ENCODE measurements at places on chromosomes 3 and 15.

DNA sequence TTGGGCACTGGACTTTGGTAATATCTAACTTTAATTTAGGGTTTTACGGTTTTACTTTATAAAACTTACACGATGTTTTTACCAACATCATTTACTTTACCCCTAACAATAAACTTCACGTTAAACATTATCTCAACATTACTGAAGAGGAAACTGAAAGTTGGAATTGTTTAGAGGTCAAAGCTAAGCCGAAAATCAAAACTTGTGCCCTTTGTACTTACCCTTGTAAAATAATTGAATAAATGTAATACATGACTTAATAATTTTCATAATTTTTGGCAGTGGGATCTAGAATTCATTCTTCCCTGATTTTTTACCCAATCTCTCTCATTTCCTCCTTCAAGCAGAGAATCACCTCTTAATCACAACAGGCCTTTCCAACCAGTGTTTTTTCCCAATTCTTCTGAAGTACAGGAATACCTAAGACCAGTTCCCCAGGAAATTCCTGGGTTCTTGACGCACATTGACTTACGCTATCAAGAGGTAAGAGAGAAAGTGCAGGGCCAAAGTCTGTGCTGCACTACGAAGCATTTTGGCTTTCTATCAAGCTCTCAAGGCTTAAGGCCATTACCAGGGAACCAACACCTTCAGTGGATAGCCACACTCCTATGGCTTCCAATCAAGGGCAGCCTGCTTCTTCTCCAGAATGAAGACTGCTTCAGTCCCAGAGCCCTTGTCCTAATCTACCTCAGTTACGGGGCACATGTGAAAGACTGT is 11.9 kb upstream of the SEMA6D start:
- DNase-seq: no peak

- no peak for DNase-seq
Measured at GRCh38 chr3:152197937-152198336, 70.8 kb upstream of the MBNL1 start.

DNA sequence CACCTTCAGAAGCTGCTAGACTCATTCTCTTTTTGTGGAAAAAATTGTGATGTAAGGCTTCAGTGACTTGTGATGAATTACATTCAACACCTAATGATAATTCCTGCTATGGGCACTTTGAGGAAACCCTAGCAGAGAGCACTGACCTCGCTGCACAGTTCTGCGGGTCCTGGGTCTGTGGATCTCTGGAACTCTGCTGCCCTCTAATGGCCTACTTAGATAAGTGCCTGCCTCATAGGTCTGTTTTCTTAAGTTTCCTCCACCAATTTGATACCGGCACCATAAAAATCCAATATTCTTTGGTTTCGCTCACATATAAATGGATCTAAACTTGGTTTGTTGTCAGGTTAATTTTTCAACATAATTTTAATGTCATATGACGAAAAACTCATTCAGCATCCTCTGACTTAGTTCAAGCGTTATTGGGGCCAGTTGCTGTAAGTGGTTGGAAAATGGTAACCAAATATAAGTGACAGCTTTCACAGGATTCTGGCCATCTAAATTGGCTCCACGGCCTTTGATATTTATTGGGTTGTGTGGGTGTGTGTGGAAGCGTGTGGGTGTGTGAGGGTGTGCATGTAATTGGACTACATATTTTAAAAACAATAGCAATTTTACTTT is 10.4 kb downstream of the SLITRK3 start:
- no peak for DNase-seq

DNA sequence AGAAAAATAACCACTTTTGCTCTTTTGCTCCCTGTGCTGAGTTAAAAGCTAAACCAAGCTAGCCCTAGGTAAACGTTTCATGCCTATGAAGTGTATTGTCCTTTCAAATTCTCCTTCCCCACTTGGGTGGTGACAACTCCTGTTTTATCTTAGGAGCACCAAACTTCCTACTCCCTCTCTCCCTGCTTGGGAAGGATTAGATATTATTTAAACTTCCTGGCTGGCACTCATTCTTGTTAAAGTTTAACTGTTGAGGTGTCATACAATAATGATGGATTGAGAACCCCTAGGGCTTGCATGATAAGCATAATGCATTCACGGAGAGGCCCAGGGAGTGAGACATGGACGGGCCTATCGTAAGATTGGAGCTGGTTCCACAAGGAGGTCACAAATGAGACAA is 29.5 kb downstream of the B4GALT4 start:
- DNase-seq: no peak

GRCh38 chr3:61768284-61769037 is 207.1 kb downstream of the PTPRG start:
- DNase-seq: no peak

DNA sequence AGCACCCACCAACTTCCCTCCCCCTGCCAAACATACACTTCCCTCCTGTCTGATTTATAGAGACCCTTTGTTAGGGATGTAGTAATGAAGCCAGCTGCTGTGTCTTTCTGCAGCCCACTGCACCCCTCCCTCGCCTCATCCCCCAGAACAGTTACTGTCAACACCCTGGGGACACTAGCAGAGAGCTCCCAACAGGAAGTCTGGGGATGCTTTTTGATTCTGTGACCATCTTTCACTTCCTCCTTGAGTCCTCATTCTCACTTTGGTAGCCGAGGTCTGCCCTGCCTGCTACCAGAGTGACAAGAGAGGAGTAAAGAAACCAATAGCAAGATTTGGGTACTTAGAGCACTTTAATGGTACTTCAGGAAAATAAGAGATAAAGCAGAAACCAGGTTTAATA is 201.6 kb downstream of the SATB1 start:
- no peak for DNase-seq

DNA sequence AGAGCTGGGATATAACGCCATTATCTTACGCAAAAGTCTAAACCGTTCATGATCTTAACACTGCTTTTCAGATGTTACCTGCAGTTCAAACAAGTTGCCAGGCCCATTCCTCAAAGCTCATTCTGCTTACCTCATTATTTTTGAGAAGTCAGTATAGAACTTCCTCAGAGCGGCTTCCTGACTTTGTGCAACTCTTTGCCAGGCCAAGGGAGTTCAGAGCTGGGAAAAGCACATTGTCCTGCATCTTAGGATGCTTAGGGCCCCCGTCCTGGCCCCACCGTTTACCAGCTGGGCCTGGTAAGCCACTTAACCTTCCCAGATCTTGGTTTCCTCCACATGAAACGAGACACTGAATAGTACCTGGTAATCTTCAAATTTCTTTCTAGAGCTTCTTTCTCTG is 6.8 kb upstream of the C2CD4B start:
- DNase-seq: no peak

GRCh38 chr3:114154321-114154821 is 24.5 kb downstream of the DRD3 start:
- no peak for DNase-seq

DNA sequence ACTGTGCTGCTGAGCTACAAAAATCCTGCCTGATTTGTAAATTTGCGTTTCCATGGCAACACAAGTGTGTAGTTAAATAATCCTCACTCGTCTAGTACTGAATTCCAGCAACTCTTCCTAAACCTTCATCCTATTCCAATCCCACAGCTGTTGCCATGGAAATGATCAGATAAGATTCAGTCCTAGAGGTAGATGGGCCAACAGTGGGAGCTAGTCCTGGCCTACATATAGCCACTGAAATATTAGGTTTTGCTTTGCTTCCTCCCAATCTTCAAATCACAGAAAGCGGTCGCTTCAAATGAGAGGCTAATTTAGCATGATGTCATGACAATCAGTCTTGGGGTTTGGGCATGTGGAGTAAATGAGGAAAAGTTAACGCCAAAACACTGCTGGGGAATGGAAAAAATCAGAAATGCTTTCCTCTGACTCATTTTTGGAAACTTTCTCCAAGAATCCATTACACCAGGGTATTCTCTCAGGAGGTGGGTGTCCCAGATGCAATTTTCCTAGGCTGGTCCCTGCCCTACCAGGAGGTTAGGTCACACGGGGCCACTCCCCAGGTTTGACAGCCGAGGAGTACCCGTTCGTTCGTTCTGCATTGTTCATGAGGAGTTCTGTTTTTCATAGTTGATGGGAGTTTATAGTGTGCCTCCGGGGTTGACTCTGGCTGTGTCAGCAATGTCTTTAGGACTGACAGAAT is 159.2 kb upstream of the SLCO3A1 start:
- DNase-seq: no peak

GRCh38 chr3:146865175-146865755 is 260.1 kb upstream of the PLSCR5 start:
- DNase-seq: no peak

- DNase-seq: no peak
Measured at GRCh38 chr15:89034305-89034704, 54.0 kb upstream of the ABHD2 start.

GRCh38 chr15:58049520-58050227 is 15.8 kb downstream of the ALDH1A2 start:
- DNase-seq: no peak

DNA sequence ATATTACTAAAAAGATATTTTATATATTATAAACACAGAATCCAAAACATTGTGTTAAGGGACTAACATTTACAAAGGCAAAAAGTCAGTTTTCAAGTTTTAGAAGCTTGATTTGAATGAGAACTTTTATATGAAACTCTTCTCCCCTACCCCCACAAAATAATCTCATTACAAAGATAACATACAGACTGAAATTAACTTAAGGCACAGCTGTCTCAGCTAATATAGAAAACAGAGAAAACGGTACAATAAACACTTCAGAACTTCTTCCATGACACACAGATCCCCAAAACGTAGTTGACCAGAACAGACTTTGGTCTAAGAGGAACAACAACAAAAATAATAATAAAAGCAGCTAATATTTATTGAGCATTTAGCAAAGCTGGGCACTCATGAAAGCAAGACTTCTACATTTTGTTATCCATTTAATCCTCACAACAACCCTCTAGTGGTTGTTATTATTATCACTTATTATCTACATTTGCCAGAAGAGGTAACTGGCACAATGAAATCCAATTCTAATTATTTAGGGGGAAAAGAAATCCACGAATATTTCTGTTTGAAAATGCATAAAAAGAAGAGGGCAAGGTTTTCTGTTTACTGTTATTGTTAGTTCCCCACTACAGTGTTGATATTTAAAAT is 68.1 kb downstream of the PFN2 start:
- no peak for DNase-seq

DNA sequence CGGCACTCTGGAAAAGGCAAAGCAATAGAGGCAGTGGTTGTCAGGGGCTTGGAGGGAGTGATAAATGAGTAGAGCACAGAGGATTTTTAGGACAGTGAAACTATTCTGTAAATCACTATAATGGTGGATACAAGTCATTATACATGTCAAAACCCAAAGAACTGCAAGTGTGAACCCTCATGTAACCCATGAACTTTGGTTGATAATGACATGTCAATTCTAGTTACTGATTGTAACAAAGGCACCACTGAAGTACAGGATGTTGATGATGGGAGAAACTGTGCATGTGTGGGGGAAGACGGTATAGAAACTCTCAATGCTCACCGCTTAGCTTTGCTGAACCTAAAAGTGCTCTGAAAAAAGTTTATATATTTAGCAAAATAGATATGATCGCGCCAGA is 36.0 kb downstream of the BTLA start:
- DNase-seq: no peak

GRCh38 chr15:68284616-68285258 is 7.2 kb downstream of the FEM1B start:
- no peak for DNase-seq

- no peak for DNase-seq
Measured at GRCh38 chr3:25532431-25533162, 104.5 kb downstream of the RARB start.

DNA sequence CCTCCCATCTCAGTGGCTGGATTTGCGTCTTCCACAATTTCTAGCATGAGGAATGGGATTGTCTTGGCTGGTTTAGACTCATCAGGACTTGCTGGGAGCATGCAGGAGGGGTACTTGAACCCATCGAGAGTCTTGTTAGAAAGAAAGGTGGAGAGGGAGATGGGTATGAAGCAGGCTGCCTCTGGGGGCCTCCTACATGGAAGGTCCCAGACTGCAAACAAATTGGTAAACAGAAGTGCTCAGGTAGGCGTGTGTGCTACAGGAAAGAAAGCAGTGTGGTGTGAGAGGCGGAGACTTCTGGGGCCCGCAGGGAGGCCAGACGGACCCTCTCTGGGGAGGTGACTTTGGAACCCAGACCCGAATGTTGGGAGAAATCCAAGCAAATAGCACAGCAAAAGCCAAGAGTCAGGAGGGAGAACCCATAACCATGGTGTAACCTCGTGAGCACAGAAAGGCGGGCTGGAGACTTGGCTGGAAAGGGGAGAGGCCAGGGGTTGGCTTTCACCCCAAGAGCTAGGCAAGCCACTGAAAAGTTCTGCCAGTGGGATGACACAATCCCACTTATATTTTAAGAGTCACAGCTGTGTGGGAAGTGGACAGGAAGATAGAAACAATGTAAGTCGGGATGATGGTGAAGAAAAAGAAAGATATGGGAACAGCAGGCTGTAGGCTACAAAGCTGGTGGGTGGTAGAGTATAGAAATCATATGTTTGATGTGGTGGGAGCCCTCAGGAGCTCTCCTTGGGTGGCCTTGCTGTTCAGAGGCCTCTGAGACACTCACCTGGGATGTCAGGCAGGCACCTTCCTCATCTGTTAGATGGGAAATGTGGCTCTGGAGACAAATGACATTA is 130.1 kb upstream of the PRR20G start:
- no peak for DNase-seq

- DNase-seq: no peak
Measured at GRCh38 chr3:131704098-131704497, 201.3 kb upstream of the MRPL3 start.

- DNase-seq: no peak
Measured at GRCh38 chr15:69805248-69805953, 292.3 kb downstream of the TLE3 start.

DNA sequence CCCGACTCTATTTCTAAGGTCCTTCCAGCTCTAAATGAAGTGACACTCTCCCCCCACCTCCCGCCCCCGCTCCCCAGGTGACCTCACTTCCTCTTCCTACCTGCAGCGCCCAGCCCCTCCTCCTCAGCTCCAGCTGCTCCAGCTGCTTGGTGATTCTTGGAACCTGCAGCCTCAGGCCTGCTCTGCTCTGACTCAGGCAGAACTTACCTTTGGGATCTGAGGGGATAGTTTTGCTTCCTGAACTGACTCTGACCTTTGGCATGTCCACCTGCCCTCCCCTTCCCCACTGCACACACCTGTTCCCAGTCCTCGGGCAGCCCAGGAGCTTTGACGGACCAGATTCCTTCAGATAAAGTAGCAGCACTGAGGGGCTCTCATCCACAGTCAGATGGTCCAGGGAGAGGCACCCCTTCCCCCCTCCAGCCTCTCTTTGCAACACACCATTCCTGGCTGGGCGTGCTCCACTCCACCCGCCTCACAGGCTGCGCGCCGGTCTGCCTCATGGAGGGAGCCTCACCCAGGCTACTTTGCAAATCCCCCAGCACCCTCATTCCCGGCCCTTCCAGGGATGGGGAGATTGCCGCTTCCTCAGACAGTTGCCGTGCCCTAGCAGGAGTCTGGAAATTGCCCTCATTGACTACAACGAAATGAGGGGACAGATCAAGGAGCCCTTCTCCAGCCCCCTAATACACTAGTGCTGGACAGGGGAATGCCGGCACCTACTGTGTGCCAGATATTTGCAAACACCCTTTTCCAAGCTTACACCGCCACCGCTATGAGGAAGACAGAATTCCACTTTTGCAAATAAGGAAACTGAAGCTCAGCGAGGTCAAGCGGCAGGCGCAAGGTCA is 692 bp upstream of the C15orf39 start:
- DNase-seq: no peak

All from right renal pelvis (tissue), 4 donors.